ENCODE measurements at places on chromosomes 6 and 20. TPM values are rescaled to one million over a fixed set of nuclear protein-coding genes. Genes with fewer than 3 reads are reported as not detected.

The TREM2 gene
- total RNA-seq, result not detected

The MTCH1 gene
- total RNA-seq, result 254 TPM

DNA sequence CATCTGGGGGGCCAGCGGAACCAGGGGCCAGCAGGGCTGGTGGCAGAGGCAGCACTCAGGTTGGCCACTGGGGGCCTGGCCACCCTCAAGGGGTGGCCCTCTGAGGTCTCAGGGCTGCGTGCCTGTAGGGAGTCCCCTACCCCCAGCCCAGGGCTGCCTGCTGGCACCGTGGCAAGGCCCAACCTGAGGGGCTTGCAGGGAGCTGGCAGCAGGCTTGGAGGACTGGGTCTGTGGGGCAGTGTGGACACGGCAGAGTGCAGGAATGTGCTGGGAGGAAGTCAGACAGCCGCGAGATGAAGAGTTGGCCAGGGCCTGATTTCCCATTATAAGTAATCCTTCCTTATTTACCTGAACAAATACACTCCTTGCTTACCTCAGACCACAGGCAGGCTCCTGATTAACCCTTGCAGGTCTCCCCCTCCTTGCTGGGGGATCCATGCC, at the start of gene SPDEF:
SPDEF (minus strand) TSS at position 299 of the 441 bp plus-strand sequence. CDS start 11,874 bp downstream, outside the sequence.
- peak; percentile 59 for DNase-seq

DNA sequence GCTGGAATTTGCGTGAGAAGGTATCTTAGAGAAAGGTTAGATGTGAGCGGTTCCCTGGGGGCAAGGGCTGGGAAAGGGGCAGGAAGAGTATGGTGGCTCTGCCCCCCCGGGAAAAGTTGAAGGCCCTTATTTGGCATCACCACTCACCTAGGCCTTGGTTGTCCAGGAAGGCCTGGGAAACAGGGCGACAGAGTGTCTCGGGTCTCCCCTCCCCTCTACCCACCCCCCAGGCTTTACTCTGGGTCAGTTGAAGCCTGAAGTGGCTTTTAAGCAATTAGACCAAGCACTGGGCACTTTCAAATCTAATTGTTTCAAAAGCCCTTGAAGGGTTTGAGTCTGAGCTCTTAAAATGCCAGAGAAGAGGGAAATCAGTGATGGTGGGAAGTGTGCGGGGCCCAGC, 30.2 kb upstream of the FOXP4 start:
- no peak for DNase-seq

The DYNLT2 gene
- 1.7 TPM for total RNA-seq

DNA sequence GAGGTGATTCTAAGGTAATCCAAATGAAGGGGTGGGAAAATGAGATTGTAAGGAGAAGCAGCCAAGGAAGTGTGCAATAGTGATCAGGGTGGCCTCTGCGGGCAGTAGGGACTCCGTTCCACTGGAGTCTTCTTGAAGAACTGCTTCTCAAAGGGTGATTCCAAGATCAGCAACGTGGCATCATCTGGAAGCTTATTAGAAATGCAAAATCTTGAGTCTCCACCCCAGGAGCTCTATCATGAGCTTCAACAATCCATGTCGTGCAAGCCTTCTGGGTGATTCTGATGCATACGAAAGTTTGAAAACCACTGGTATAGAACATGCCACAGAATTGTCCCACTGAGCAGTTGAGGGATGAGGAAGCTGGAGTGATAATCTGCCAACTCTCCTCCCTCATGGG, 31.4 kb downstream of the SCP2D1 start:
- DNase-seq, result no peak

DNA sequence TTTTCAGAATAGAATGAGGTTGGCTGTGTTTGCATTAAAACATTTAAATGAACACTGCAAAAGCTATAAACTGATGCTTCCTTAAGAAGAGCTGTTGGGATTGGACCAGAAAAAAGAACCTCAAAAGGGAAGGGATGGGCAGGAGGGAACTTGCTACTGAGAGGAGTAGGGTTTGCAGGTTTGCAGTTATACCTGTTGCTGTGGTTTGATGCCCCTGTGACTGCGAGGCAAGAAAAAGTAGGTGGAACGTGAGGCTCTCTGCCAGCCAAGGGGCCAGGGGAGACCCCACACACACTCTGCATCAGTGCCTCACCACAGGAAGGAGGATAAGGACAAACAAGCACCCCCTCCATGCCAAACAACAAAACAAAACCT, 197.2 kb downstream of the BCAS1 start:
- DNase-seq, result no peak

The RAB32 gene
- total RNA-seq, result 5.7 TPM

DNA sequence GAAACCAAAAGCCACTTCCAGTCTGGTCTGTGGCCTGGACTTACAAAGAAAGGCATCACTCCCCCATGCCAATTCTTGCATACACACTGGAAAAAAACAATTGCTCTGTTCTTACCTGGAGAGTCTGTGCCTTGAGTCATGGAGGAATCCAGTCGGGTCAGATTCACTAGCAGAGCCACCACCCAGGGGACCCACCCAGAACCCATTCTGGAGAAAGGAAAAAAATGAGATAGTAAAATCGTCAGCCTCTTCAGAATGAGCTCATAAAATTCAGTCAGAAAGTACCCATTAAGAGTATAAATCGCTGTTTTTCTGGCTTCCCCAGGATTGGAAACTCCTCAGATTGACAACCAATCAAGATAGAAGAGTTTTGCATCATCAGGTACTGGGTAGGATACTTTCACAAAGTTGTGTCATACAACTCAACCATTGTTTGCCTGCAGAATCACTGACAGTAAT, at the start of gene HLA-DOB:
HLA-DOB (minus strand) TSS at position 257 of the 459 bp plus-strand sequence; CDS start at position 206, 51 bp downstream.
- DNase-seq, result peak; percentile 65

GRCh38 chr6:121274666-121275295, 59.5 kb downstream of the TBC1D32 start:
- DNase-seq, result no peak

The HLA-DMB gene
- 2.1 TPM for total RNA-seq

DNA sequence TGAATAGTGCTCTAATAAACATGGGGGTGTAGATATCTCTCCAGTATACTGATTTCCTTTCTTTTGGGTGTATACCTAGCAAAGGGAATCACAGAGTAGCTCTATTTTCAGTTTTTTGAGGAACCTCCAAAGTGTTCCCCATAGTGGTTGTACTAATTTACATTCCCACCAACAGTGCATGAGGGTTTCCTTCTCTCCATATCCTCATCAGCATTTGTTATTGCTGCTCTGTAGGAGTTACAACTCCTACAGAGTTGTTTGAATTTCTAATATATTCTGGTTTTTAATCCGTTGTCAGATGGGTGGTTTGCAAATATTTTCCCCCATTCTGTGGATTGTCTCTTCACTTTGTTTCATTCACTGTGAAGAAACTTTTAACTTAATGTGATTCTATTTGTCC, 207.9 kb downstream of the FUT9 start:
- no peak for DNase-seq

GRCh38 chr6:130027948-130028347, 9.6 kb downstream of the L3MBTL3 start:
- no peak for DNase-seq

All from HT-29 (cell line).